ENCODE measurements at places on chromosomes 16 and 17.
A peak's percentile ranks its signal among the peaks of the same experiment; 100 is the strongest.

DNA sequence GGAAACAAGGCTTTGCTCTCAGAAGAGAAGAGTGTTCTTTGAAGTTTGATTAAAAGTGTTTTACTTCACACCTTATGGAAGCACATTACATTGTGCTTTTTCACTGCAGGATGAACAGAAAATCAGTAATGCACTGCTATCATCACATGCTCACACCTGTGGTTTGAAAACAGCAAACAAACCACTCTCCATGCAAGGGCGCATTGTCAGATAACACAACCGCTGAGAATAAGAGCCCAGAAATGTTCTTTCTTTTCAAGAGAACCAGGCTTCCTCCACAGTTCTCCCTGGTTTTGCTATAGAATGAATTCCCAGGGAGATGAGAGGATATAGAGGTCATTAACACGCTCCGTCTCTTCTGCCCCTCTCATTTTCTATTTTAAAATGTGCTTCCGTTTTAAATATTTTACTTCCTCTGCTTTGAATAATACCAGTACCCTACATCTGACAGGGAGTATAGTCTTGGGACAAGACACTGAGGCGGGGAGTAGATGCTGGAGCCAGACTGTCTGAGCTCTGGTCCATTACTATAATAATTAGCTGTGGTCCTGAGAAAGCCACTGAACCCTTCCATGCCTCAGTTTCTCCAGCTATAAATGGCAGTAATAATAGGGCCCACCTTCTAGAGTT is 71.6 kb downstream of the CDK5R1 start:
- no peak for DNase-seq

DNA sequence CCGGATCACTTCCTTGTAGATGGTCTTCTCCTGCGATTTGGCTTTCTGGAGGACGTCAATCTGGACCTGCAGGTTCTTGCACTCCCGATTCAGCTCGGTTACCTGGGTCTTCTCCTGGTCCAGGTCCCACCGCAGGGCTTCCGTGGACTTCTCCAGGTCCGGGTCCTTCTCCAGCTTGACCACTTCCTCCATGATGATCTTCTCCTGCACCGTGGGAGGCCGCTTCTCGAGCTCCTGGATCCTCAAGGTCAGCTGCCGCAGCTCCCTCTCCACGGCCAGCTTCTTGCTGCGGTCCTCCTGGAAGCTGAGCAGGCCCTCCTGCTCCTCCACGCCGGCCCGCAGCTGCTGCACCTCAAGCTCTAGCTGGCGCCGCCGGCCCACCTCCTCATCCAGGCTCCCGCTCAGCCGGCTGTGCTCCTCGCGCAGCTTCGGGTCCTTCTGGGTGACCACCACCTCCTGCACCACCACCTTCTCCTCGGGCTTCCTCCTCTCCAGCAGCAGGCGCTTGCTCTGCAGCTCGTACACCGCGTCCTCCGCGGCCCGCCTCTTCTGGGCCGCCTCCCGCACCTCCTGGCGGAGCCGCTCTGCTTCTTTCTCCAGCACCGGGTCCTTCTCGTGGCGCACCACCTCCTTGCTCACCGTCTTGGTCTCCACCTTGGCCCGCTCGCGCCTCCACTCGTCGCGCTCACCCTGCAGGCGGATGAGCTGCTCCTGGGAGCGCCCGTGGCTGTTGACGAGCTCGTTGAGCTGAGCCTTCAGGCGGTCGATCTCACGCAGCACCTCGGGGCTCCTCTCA is 8.2 kb downstream of the CDK3 start:
- DNase-seq, result no peak

DNA sequence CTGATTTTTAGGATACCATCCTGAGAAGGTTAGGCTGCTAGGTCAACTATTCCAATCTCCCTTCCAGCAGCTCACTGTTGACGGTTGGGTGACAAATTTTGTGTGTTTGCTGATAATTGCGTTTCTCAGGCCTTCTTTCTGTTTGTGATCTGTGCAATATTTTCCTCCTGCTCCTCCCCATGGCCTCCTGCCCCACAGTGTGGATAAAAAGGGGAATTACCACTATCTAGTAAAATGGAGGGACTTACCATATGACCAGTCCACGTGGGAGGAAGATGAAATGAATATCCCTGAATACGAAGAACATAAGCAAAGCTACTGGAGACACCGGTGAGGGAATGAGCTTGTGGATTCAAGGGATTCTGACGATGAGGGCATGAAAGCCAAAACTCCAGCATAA is 9.2 kb downstream of the CHD3 start:
- peak; percentile 7 for DNase-seq

DNA sequence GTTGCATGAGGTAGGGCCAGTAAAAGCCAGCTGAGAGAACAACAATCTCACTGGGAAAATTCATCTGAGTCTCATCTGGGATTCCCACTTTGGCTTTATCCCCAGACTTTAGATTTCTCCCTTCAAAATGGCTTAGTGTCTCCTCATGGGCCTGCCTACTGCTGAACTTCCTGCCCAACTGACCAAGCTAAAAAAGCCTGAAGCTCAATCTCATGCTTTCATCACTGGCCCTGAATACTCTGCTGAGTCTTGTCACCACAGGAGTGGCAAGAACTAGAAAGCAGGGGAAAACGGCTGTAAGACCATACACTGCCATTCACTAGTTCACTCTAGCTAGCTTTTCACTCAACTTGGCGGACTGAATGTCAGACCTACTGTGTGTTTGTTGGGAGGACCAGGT is 96.4 kb upstream of the NOG start:
- DNase-seq, result no peak

GRCh38 chr17:33816036-33816435 is 439.0 kb upstream of the CCL2 start:
- no peak for DNase-seq

DNA sequence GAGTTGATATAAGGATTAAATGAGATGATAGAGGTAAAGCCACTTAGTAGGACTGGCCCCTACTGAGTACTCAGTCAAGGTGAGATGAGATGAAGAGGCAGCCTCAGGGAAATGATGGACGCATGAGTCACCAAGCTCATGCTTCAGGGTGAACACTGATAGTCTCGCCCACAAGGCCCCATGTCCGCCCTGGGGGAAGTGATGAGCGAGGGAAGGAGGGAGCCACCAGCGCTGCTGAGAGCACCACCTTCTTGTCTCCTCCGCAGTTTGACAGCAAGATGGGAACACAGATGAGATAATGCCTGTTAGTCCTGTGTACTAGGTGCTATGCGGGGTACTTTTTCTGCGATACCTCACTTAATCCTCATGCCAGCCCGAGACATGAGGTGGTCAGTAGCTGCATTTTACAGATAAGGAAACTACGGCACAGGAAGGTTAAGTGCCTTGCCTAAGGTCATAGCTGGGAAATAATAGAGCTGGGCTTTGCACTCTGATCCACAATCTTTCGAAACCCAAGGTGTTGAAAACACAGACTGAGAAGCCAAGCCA is 383.0 kb downstream of the CPPED1 start:
- no peak for DNase-seq

DNA sequence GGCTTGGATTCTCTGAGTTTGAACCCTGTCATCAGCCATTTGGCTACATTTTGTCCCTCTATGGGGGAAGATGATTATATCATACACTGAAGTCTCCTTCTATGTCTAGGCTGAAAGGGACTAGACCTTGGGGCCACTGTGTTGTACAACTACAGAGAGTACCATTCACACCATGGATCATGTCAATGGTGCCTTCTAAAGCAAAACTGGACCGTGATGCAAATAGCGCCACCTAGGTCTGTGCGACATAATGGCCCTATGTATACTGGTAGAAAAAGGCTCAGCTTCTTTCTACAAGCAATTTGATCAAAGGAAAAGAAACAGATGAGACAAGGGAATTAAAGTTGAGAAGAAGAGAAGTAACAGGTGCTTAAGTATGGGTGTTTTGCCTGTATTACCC is 100.7 kb downstream of the LYRM1 start:
- no peak for DNase-seq

DNA sequence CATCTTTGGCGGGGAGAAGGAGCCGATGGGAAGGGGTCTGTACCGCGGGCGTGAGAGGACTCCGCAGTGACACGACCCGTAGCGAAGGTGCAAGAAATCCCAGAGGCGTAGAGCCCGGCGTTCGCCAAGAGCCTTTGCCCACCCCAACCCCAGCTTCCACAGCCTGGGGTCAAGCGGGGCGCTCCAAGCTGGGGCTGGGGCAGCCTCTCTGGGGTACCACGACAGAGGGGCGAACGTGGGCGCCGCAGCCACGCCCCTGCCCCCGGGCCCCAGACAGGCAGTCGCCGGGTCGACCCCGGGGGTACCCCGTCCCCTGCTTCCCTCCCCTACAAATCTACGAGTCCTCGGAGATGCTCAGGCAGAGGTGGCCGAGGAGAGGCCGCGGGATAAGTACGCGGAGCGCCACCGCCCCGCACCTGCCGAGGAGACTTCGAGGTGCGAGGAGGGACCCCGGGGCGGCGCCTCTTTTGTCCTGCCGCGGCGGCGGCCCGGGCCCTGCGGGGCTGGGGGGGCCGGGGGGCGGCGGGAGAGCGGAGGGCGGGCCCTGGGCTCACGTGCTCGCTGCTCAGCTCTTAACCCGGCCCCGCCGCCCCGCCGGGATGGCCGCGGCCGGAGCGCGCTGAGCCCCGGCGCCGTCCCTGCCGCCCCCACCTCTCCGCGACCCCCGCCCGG is at the start of gene ADAM11:
TSS of gene ADAM11 (plus strand) at position 575 of the 672 bp plus-strand sequence. CDS start 212 bp downstream, outside the sequence.
- no peak for DNase-seq

DNA sequence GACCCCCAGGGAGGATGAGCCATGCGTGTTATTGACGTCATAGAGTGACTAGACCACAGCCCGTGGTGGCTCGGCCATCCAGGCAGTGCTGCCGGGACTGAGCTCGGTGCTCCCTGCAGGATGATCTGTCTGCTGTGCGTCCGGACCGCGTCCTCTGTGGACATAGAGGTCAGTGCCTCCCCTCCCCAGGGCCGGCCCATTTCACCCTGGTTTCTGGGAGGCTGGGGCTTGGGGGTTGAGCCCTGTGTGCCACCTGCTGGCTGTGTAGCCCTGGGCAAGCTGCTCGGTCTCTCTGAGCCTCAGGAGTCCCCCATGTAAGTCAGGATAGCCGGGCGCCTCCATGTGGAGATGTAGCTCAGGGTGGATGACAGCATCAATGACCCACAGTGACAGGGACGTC is 8.3 kb downstream of the TSC2 start:
- no peak for DNase-seq

GRCh38 chr16:5349670-5350517 is 252.3 kb upstream of the EEF2KMT start:
- no peak for DNase-seq

DNA sequence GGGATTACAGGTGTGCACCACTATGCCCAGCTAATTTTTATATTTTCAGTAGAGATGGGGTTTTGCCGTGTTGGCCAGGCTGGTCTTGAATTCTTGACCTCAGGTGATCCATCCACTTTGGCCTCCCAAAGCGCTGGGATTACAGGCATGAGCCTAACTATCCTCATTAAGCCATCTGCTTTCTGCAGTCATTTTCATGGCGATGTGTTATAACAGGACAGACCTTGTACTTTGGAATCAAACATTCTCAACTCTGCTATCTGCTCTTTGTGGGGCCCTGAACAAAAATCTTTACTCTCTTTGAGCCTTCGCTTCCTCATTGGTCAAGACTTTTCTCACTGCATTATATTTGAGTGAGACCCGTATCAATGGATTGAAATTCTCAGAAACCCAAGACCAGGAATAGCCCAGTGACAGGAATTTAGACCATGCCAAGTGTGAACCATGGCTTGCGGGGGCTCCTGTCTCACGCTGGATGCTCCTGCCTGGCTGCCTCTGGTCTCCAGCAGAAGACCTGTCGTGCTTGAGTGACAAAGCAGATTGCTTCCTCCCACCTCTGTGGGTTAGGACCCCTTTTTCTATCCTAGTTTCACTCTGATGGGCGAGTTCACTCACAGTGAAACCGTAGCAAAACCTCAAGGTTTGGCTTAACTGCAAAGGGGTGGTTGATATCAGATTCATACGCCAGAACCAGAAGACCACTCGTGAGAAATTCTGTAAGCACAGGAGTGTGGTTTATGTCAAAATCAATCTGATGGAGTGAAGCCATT is 519.1 kb downstream of the MAF start:
- no peak for DNase-seq

- no peak for DNase-seq
These were observed 874 bp downstream of the CMTM3 start for GRCh38 chr16:66605177-66605978.

GRCh38 chr16:66522816-66523590 is 26.9 kb downstream of the TK2 start:
- no peak for DNase-seq

DNA sequence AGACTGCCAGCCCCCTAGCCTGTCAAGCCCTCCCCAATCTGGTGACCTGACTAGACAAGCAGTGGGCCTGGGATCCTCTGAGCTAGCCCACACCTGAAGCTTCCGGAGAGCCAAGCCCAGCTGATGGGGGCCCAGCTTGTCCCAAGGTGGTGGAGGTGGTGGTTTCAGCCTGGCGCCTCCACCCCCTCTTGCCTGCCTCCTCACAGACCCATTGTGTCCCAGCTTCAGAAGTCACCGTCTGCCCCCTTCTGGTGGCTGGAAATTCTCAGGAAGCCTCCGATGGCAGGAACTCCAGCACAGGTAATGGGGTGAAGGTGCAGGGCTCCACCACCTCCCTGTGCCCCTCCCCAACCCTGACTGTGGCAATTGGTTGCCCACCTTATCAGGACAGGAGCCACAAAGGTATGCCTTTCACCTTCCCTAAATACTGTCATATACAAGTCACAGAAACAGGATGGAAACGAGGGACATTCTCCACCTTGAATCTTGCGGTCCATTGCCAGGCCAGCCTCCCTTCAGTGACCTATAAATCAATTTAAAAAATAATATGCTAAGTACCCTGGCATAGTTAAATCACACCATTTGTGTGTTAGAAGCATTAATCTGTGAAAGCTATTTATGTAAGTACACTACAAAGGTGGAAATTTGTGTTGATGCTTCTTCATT is 66.0 kb upstream of the ZNF423 start:
- DNase-seq, result peak; percentile 12

GRCh38 chr16:51773071-51773890 is 622.2 kb upstream of the SALL1 start:
- no peak for DNase-seq

DNA sequence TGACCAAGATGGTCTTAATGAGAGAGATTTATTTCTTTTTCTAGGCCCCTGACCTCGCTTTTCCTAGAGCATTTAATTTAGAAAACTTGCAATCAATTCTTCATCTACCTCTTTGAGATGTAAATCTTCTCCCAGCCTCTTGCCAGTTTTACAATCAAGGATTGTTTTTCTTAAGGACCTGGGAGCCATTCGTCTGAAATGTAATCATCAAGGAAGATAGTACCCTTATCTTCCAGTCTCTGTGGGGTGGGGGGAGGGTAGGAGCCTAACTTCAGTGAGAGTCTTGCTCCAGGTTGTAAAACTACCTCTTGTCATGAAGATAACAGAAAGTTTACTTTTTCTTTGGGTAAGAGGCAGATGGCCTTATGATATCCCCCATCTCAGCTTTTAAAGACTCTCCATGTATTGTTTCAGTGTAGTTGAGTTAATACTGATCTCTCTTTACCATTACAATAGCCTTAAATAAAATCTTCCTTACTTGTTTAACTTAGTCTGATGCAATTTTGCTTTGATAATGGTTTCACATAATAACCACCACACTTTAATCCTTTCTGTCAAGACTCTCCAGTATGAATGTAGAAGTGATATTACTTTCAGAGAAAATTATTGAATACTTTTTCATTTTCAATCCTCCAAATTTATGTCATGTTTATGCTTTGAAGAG is 110.2 kb upstream of the CPHXL start:
- no peak for DNase-seq

Data from SHP77 treated with DMSO at 0.1 percent for 48 hours (cell line).